Activated T-cell treated with anti-CD3 and anti-CD28 coated beads for 4 hours (primary cell): ENCODE measurements at places on chromosomes 2 and 18.
A peak's percentile ranks its signal among the peaks of the same experiment; 100 is the strongest.

GRCh38 chr2:72917877-72918553, 696 bp downstream of the EMX1 start:
- no peak for DNase-seq

DNA sequence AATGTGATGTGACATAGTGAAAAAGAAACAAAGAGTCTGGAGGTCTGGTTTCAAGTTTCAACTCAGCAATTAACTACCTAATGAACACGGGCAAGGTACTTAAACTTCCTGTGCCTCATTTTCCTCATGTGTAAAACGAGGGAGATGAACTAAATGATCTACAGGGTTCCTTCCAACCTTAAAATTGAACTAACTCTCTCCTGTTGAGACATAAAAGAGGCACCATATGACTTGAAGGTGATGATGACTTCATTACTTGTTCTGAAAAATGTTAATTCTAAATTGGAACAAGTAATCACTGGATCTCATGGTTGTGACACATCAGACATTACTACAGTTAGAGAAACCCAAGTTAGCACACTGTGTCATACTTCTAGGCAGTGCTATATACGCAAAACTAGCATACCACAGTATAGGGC, 8.9 kb upstream of the REL start:
- no peak for DNase-seq

GRCh38 chr18:58527952-58528287, 101.0 kb downstream of the ALPK2 start:
- no peak for DNase-seq

DNA sequence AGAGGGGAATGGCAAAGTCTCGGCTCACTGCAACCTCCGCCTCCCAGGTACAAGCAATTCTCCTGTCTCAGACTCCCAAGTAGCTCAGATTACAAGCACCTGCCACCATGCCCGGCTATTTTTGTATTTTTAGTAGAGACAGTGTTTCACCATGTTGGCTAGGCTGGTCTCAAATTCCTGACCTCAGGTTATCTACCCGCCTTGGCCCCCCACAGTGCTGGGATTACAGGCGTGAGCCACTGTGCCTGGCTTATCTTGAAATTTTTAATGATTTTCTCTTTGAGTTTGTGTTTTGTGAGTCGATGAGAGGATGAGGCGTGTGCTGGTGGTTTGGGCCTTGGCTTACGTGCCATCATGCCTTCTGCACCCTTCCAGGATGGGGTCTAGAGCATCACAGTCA, 101.3 kb upstream of the ST3GAL5 start:
- no peak for DNase-seq

- DNase-seq, result no peak
Measured at GRCh38 chr2:231563378-231563961, 29.2 kb upstream of the TEX44 start.

GRCh38 chr2:4678927-4679326, 975.6 kb downstream of the DCDC2C start:
- DNase-seq, result no peak

GRCh38 chr2:71451705-71452104, 1.7 kb upstream of the DYSF start:
- DNase-seq, result no peak

GRCh38 chr2:102334486-102334885, 21.1 kb upstream of the IL18R1 start:
- DNase-seq, result no peak

DNA sequence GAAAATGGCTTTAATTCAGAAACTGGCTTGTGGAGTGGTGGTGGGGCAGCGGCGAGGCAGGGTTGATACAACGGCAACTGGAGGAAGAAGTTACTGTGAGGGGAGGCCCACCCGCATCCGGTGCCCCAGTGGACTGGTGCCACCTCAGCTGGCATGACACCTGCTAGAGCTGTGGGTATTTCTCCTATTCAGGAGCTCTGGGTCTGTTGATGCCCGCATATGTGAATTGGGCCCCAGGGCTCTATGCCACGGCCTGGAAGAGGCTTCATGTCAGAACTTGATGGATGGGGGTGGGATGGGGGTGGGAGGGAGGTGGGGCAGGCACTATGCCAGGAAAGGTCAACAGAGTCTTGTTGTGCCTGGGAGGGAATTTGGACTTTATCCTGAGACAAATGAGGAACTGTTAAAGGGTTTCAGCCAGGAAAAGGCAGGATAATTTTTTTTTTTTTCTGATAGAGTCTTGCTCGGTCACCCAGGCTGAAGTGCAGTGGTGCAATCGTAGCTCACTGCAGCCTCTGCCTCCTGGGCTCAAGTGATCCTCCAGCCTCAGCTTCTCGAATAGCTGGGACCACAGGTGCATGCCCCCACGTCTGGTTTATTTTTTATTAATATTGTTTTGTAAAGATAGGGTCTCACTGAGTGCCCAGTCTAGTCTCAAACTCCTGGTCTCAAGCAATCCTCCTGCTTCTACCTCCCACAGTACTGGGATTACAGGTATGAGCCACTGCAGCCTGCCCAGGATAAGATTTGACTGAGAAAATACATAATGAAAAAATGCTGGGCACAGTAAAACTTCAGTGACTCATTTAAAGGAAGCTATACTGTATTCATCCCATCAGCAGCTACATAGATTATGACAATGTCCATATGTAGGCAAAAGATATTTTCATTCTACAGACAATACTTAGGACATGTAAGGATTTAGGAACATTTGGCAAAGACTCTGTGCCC, 52.6 kb downstream of the SH2D6 start:
- DNase-seq, result no peak

DNA sequence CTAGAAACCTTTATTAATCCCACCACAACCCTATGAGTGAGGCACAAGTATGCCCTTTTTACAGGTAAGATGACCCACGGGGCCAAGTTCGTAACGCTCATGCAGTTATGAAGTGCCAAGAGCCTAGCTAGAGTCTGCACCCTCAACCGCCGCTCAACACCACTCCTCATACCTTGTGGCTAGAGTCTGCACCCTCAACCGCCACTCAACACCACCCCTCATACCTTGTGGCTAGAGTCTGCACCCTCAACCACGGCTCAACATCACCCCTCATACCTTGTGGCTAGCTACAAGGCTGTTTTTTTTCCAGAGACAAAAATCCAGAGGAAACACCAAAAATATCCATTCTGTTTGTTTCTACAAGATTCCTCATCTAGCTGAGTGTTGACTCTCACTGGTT, 4.6 kb downstream of the TXNL4A start:
- no peak for DNase-seq

DNA sequence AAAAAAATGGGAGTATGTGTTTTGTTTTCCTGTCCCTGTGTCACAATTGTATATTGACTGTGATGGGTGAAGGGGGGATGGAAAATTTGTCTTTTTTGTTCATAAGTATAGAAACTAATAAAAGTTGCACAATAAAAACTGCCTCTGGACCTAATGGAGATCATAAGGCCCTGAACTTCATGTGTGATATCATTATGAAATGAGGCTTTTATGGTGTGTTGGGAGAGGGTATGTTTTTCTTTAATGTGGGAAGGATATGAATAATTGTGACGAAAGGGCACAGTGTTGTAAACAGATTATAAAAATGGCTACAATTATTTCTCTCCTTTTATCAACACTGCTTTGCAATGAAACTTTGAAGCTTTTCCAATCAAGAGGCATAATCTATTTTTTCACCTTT, 1889.3 kb upstream of the CELF4 start:
- DNase-seq, result no peak

DNA sequence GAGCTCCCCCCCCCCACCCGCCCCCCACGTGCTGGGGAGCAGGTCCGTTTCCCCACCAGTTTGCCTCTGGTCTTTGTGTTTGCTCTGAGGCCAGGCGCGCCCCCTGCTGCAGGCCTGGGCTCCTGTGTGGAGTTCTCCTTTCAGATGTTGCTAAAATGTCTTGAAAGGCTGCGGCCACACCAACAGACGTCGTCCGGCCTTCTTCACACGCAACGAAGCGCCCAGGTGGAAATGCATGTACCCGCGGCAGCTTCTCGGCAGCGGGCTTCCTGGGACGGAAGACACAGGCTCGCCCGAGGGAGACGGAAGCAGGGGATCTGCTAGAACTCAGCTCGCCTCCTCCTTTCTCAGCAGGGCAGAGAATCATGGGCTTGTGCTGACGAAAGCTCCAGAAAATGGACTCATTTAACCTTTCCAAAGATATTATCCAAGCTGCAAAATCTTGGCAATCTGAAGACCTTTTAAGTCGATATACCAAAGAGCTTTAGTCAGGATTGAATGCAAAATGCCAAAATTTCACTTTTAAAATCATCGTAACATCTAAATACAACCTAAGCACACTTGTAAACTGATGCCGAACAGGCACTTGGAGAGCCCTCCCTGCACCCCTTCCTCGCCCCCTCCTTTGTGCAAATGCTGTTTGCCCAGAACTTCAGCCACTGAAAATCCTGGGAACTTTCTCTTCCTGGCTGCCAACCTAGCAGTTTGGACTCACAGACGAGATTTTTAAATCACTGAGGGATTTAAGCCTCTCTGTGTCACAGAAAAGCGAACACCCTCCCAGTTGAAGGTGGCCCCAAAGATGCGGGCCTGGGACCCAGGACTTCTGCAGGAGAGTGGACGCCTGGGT, 125.5 kb upstream of the ZNF516 start:
- no peak for DNase-seq

DNA sequence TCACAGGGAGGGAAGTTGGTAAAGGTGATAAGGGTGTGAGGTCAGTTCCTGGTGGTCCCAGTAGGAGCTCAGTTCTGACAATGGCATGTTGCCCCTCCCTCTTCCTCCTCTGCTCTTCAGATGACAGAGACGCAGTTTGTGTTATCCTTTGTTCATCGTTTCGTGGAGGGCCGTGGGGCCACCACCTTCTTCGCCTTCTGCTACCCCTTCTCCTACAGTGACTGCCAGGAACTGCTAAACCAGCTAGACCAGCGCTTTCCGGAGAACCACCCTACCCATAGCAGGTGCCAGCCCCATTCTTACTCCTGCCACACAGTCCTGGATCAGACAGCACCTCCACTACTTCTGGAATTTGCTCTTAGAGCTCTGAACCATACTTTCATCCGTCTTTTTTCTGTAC, 2.3 kb downstream of the AGBL5 start:
- no peak for DNase-seq

- peak; percentile 36 for DNase-seq
Measured at GRCh38 chr2:205612636-205613035, 69.7 kb upstream of the NRP2 start.

- DNase-seq, result no peak
Measured at GRCh38 chr2:104888489-104889258, 34.8 kb downstream of the POU3F3 start.

GRCh38 chr2:150599889-150600288, 112.4 kb upstream of the RND3 start:
- DNase-seq, result no peak

- DNase-seq, result no peak
Measured at GRCh38 chr2:201433394-201433995, 17.8 kb downstream of the TRAK2 start.

- DNase-seq, result no peak
Measured at GRCh38 chr2:9256570-9257043, 50.0 kb downstream of the ASAP2 start.

DNA sequence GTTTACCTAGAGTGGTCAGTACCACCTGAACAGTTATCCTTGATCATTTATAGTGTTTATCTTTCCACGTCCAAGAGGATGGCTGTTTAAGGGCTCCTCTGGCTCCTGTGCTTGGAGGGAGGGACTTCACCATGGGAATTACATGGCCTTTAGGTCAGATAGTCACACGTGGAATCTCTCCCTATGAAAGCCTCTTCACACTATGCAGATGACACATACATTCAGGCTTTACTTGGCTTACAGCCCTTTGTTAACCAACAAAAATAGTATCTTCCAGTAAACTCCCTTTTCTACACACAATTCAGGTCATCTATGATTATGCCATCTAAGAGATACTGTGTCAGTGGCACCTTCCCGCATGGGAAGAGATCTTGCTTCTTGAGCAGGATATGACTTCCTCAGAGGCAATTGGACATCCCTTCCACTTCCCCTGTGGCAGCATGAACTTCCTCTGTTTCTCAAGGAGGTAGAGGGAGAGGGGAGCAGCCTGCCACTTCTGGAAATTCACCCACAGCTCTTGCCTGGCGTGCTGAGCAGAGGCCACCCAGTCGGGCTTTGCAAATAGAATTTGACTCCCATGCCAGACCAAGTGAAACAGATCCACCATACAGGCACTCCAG, 53.5 kb downstream of the COLEC12 start:
- no peak for DNase-seq

DNA sequence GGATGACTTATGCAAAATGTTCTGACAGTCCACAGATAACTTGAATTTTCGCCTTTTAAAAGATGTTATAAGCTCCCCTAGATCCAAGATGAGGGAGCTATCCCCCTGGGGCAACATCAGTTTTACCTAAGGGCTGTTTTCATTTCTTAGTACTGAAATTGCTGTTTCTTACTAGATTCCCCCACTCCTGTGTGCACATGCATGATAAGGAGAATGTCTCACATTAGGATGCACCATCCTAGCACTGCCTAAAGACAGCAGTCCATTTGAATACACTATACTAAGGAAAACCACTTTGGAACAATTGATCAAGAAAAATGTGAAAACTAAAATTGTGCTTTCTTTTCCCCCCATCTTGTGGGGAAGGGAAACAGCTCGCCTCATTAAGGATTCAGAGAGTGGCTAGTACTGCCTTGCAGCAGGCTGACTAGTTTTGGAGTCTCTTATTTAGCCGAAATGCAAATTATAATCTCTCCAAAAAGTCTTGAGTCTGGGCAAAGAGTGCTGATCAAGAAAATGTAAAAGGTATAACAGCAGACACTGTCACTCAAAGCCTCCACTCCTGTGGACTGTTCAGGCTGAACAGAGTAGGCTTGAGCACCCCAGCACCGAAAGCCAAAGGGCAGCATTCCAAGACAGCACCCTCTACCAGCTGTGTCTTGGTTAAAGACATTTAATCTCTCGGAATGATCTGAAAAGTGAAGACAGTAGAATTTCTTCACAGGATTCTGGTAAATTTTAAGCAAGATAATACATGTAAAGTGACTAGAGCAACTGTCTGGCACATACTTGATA, 65.0 kb downstream of the ZNF385B start:
- DNase-seq, result no peak

- no peak for DNase-seq
Measured at GRCh38 chr2:73906847-73907505, 14.2 kb downstream of the ACTG2 start.

DNA sequence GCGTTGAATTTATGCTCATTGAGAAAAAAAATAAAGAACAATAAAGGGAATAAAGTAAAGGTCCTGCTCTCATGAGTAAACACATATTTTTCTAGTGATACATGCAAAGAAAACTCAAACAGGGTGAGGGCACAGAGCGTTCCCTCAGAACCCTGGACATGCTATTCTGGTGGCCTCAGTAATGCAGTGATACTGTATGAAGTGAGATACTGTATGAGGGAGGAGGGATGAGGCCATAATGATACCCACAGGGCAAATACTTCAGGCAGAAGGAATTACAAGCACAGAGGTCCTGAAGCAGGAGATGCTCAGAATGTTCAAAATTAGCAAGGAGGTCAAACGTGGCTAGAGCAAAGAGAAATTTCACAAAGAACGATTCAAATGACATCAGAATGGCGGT, 28.4 kb upstream of the RNU4ATAC start:
- DNase-seq, result no peak

- DNase-seq, result no peak
Measured at GRCh38 chr2:80363330-80363729, 58.8 kb upstream of the LRRTM1 start.
